Sigmoid colon (tissue), 7 donors: ENCODE measurements at places on chromosomes 13 and 19. TPM values are rescaled to one million over a fixed set of nuclear protein-coding genes. Genes with fewer than 3 reads are reported as not detected.

DNA sequence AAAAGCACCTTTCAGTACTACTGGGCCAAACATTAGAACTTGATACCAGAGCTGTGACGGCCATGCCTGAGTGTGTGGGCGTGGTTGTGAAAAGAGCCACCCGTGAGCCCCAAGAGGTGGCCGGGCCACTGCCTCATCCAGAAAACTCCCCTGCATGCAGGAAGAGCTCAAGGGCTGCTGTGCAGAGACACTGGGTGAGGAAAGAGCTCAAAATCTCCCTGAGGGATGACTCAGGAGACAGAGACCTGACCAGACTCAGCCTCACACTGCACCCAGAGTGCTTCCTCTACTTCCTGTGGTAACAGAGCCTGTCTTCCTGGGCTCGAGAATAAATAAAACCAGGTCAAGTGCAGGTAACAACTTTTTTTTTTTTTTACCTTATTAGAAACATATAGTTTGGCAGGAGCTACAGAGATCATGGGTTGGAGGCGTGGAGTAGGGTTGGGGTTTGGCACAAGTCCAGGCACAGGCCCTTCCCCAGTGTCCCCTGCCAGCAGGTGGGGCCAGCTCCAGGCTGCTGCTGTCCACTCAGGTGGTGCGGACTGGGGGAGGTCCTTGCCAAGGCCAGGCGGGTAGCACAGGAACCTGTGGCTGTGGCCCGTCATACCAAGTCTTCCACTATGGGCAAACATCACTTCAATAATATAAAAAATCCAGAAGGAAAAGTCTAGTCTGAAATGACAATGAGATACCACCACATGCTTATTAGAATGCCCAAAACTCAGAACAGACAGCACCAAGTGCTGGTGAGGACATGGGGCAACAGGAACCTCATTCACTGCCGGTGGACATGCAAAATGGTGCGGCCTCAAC, 25.5 kb downstream of the ELL start:
- no peak for DNase-seq

- no peak for DNase-seq
Observed at GRCh38 chr19:39310558-39311311, 9.9 kb downstream of the LRFN1 start.

DNA sequence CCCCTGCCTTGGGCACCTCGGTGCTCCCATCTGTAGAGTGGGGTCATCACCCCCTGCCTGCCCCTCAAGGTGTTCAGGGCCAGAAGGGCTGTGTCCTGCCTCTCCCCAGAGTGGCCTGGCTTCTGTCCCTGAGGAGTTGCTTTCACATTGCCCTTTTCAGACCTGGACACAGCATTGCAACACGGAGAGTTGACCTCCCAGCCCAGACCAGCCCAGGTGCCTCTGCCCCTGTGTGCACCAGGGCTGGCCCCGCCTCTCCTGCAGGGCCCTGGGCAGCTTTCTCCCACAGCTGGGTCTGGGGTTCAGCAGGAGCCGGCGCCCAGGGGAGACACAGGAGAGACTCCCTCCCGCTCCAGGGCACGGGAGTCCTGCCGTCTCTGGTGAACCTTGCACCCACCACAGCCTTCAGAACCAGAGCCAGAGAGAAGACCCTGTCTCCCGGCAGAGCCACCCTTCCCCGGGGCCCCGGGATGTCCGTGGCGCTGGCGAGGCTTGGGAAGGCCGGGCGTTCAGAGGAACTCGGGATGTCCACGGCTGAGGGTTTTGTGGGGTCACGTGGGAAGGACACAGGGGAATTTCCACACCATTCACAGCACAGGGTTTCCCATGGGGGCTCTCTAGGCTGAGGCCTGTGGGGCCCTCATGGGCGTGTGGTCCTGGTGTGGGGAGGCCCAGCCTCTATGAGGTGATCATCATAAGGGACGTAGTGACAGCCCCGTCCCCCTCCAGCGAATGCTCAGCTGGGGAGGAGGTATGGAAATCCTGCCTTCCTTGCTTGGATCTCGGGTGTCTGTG, 23.2 kb downstream of the C13orf46 start:
- no peak for DNase-seq

DNA sequence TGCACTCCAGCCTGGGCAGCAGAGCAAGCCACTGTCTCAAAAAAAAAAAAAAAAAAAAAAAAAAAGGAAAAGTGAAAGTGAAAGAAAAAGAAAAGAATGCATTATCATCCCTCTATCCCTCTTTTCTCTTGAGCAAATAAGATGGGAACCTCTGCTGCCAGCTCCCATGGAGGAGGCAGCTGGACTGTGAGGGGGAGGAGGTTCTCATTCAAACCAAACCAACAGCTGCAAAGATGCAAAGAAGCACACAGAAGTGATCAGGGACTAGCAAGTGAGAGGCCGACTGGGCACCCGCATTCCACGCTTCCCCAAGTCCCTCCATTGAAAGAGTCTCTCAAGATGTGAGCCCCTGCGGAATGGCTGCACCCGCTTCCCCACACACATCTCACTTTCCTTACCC, 63.5 kb downstream of the TSHZ3 start:
- DNase-seq = peak; percentile 48

DNA sequence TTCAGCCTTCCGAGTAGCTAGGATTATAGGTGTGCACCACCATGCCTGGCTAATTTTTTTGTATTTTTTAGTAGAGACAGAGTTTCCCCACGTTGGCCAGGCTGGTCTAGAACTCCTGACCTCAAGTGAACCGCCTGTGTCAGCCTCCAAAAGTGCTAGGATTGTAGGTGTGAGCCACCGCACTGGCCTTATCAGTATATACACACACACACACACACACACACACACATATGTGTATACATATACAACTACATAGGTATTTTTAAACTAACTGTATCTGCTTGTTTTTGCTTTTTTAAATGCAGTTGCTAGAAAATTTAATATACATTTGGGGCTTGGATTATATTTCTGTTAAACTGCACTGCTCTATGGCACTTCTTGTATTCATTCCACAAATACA, 3.1 kb downstream of the CARD8 start:
- no peak for DNase-seq

The HSPB6 gene
- 4.4 TPM for polyA plus RNA-seq
